ENCODE measurements at places on chromosomes 16 and 17.
A peak's percentile ranks its signal among the peaks of the same experiment; 100 is the strongest.

GRCh38 chr16:89167425-89167941 lies 4.1 kb upstream of the CDH15 start:
- DNase-seq, result peak; percentile 99

GRCh38 chr17:29048440-29049368 lies 5.8 kb downstream of the PIPOX start:
- DNase-seq, result no peak

GRCh38 chr16:85174871-85175723 lies 62.8 kb upstream of the CIBAR2 start:
- DNase-seq, result no peak

GRCh38 chr17:15109608-15110007 lies 155.5 kb downstream of the PMP22 start:
- no peak for DNase-seq

GRCh38 chr16:9787717-9788116 lies 394.5 kb downstream of the GRIN2A start:
- no peak for DNase-seq

- DNase-seq, result peak; percentile 45
Observed at GRCh38 chr16:20300312-20301097, 26.8 kb downstream of the GP2 start.
